ENCODE measurements at places on chromosomes 6 and 20. TPM values are rescaled to one million over a fixed set of nuclear protein-coding genes. Genes with fewer than 3 reads are reported as not detected.

The LCA5 gene
- total RNA-seq: 10.2 TPM

The TMEM30A gene
- 253 TPM for total RNA-seq

The OR2B6 gene
- total RNA-seq: not detected

The GABRR1 gene
- not detected for total RNA-seq

The CCM2L gene
- not detected for total RNA-seq

The CNKSR3 gene
- 14.7 TPM for total RNA-seq

The CRISP2 gene
- not detected for total RNA-seq

The NHLRC1 gene
- total RNA-seq: 1.3 TPM

The CGA gene
- total RNA-seq: not detected

The PGC gene
- total RNA-seq: not detected

The TRIM15 gene
- total RNA-seq: not detected

The TTLL9 gene
- total RNA-seq: not detected

The ARMC12 gene
- total RNA-seq: not detected

The GNMT gene
- 0.58 TPM for total RNA-seq

The VSTM2L gene
- total RNA-seq: 14.1 TPM
